ENCODE measurements at places on chromosomes 16 and 17.

- DNase-seq: no peak
Measured at GRCh38 chr16:27109666-27110523, 43.2 kb downstream of the C16orf82 start.

GRCh38 chr17:40722241-40722640 is 18.7 kb upstream of the KRT24 start:
- DNase-seq: no peak

GRCh38 chr16:67922740-67923139 is 8.9 kb downstream of the CTRL start:
- DNase-seq: no peak

DNA sequence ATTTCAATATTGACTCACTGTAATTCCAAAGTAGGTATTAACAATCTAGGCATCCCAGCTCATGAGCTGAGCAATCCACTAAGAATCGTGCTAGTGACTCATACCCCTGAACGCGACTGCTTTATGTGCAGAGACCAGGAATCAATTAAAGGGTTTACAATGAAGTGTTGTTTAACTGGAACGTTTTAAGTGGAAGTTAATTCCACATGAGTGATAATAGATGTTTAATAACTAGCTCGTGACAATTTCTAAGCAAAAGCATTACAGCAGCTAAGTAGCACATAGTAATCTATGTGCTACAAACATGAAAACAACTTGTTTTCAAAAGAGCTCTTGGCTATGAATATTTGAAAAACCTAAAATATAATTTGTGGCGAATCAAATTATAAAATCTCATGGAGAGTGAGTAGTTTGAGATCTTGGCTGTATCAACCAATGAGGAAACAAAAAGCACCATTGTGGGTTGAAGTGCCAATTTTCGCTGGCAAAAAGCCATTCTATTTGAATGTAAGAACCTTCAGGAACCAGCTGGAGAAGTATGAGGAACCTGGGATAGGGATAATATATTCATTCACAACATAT is 9.4 kb downstream of the GJC1 start:
- DNase-seq: no peak

- no peak for DNase-seq
Measured at GRCh38 chr17:63514477-63514876, 8.7 kb upstream of the KCNH6 start.

GRCh38 chr16:71504901-71505300 is 15.8 kb upstream of the ZNF19 start:
- no peak for DNase-seq

DNA sequence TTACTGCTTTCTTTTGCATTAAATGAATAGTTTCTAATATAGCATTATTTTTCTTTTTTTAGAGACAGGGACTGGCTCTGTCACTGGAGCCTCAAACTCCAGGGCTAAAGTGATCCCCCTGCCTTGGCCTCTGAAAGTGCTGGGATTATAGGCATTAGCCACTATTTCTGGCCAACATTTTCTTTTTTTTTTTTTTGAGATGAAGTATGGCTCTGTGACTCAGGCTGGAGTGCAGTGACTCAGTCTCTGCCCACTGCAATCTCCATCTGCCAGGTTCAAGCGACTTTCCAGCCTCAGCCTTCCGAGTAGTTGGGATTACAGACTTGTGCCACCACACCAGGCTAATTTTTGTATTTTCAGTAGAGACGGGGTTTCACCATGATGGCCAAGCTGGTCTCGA is 2.0 kb upstream of the DUXB start:
- no peak for DNase-seq

- no peak for DNase-seq
Measured at GRCh38 chr17:63494300-63494928, 17.6 kb downstream of the ACE start.

DNA sequence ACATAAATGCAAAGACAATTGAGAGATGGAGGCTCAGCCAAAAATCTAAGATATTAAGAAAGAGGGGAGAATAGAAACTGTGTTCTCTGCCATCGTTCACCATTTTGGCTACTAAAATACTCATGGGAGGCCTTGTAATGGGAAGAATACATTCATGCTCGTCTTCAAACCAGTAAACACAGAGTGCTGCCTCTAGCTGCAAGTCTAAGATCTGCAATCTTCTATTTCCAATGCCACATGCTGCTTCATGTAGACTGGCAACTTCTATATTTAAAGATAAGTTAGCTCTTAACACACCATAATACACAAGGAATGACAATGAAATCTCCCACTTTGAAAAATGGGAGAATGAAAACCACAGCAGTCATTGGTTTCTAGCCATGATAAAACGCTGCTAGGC is 387.3 kb downstream of the HS3ST3B1 start:
- no peak for DNase-seq

DNA sequence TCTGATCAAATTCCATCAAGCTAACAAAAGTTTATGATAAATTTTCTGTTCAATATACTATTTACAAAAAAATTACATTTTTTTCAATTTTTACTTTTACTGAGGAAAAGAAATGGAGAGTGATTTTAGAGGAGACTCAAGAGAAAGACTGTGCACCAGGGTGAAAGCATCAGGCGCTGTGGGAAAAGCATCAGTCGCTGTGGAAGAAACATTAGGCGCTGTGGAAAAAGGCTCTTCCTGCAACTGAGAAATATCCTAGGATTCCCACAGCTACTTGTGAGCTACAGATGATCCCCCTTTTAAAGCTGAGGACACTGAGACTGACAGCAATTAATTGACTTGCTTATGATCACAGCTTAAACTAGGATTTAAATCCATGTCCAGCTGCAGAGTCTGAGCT is 4.9 kb downstream of the ANKFY1 start:
- no peak for DNase-seq

GRCh38 chr16:20903899-20904506 is 3.4 kb downstream of the LYRM1 start:
- no peak for DNase-seq
